ENCODE measurements at places on chromosomes 12 and 14. TPM values are rescaled to one million over a fixed set of nuclear protein-coding genes. Genes with fewer than 3 reads are reported as not detected.

DNA sequence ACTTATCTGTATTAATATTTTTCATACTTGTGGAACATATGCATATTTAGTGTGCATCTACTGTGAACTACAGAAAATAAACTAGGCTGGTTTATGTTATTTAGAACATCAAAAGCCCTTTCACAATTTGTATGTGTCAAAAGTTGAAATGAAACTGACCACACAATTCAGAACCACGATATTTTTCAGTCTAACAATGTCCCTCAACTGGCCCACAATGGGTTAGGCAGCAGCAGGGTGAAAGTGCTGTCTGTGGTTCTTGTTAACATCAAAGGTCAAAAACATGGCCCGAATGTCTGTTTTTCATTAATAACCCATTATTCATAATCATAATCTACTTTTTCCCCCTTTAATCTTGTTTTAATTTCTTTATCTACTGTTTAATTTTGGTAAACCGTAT lies 559.9 kb upstream of the ATP2B1 start:
- DNase-seq = no peak

Gene TPPP2
- total RNA-seq = not detected

DNA sequence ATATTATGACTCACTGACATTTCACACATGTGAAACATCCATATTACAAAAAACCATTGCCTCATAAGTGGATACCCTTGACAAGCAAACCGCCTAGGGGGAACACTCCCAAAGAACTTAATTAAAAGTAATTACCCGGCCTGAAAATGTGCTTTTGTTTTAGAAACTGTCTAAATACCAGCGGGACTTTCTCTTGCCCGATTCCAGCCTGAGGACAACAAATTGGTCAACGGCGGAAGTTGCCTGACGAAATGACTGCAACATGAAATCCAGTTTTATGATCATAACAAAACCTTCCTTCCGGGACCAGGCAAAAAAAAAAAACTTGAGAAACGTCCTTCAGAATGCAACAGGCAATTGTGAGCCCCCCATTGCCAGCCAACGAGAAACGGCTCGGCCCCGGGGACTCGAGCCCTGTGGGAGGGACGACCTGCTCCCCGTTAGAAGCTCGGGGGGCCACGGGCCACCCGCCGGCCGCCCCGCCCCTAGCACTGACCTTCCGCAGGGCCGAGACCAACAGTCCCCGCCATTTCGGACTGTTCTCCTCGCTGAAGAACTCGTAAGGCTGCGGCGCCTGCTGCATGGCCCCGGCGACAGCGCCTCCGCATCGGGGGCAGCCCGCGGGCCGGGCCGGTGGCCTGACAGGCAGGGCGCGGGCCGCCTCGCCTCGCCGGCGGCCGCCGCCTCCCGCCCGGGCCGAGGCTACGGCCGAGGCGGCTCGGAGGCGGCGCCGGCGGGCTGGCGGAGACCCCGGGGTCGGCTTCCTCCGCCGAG lies 490 bp downstream of the SOS2 start:
- DNase-seq = peak; percentile 87

- no peak for DNase-seq
These were observed 3.5 kb downstream of the CMTM5 start for GRCh38 chr14:23380197-23380914.

- no peak for DNase-seq
These were observed 42.1 kb downstream of the KCNMB4 start for GRCh38 chr12:70408004-70408790.

DNA sequence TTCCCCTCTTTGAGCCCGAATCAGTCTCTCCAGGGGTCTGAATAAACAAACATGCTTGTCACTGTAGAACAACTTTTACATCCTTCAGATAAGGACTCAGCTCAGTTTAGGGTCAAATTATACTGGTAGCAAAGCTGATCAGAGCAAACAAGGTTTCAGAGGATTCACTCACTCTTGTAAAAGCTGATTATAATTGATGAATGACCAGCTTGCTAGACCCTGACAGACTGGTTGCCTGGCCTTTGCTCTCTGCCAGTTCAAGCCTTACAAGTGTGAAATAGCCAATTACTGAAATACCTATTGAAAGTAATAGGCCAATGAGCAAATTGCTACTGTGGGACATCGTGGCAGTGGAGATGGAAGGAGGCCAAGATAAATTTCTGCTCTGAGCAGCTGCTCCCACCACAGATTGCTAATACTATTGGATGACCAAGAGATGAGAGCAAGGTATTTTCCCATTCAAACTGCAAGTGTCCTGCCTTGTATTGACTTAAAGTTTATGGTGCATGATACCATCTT lies 177.6 kb downstream of the PDZRN4 start:
- no peak for DNase-seq

DNA sequence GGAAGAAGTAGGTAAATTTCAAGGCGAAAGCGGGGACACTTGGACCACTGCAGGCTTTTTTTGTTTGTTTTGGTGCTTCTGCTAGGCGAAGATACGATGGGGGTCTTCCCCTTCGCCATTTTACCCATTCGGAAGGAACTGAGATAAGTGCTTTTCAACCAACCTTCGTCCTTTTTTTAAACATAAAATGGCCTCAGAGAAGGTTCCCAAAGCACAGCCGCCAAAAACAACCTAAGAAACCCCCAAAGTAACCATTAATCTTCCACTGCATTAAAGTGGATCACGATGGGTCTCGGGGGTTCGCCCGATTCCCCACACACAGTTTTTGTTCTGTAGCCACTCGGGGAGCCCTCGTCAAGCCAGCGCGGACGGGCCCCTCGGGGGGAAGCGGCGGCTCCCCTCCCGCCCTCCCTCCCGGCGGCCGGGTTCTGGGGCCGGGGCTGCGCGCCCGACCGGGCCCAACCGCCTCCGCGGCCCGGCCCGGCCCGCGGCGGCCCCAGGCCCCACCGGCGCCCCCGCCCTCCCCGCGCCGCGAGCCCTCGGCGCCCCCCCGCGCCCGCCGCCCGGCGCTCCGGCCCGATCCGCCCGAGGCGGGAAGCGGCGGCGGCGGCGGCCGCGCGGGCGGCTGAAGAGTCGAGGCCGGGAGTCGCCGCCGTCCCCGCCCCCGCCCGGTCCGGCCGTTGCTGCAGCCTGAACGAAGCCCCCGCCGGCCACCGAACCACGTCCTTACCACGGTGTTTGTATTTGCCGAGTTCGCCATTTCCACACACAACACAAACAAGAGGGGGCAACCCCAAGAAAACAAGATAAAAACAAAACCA lies 790 bp downstream of the GTF2A1 start:
- peak; percentile 23 for DNase-seq

Gene LBHD2
- total RNA-seq = not detected

Gene CLEC1B
- total RNA-seq = not detected

Gene RNF212B
- not detected for total RNA-seq

- no peak for DNase-seq
These were observed 705 bp upstream of the CHGA start for GRCh38 chr14:92922155-92922735.

DNA sequence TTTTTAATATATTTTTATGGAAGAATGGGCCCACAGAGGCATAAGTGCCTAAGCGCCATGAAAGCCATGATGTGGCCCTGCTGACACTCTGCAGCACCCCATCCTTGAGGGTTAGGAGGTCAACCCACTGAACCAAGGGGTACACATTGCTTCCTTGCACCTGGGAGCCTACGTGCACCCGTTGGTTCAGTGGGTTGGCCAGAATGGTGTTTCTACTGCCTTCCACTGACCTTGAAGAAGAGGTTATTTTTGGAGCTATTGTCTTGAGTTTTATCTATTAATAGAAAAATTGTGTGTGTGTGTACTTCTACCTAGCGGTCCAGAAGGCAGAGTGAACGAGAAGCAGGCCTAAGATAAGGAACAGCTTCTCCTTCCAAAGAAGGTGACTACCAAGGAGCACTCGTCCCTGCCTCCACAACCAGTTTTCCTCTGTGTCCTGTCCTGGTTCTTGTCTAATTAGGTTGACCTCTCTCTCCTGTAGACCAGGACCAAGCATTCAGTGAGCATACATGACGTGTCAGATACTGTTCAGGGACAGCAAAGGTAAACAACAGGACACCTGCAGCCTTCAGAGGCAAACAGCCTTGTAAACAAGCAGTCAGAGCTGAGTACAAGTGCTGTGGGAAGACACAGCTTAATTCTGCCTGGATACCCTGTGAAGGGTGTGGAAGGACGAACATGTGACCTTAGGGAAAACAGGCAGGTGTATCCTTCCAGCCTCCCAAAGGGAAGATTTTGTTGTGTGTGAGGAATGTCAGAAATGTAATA lies 30.4 kb upstream of the PLEK2 start:
- DNase-seq = no peak

GRCh38 chr12:45329238-45329637 lies 113.3 kb downstream of the ANO6 start:
- no peak for DNase-seq

GRCh38 chr14:96802963-96803362 lies 5.8 kb downstream of the VRK1 start:
- DNase-seq = no peak

Gene KLHL33
- 0.43 TPM for total RNA-seq

GRCh38 chr14:36719823-36720222 lies 58.2 kb downstream of the PAX9 start:
- DNase-seq = no peak

Gene EFS
- total RNA-seq = 7.8 TPM

Gene LGR5
- not detected for total RNA-seq

Data from fibroblast of villous mesenchyme (primary cell).